ENCODE measurements at places on chromosomes 16 and 17.

- DNase-seq, result no peak
Measured at GRCh38 chr16:7160093-7160492, 172.6 kb upstream of the RBFOX1 start.

DNA sequence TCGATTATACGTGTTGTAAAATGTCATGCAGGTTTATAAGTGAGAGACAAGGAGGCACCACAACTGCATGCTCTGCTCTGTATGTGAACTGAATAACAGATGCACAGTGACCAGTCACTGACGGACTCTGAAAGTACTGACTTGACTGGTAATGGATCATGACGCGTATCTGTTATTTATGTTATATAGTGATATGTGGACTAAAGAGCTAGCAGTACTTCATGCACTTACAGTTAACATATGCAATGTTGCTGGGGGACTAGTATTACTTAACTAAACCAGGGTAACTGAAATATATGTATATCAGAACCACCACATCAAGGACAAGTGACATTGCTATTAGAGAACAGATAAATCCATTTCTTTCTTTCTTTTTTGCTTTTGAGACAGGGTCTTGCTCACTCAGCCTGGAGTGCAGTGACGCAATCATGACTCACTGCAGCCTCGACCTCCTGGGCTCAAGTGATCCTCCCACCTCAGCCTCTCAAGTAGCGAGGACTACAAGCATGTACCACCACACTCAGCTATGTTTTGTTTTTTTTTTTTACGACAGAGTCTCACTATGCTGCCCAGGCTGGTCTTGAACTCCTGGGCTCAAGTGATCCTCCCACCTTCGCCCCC lies 17.2 kb downstream of the COIL start:
- DNase-seq, result no peak

GRCh38 chr17:29041571-29041970 lies 1.4 kb upstream of the PIPOX start:
- no peak for DNase-seq

GRCh38 chr16:27973678-27974077 lies 89.8 kb downstream of the GSG1L start:
- DNase-seq, result no peak

- DNase-seq, result no peak
Measured at GRCh38 chr17:77502626-77503292, 362.0 kb downstream of the SEC14L1 start.

DNA sequence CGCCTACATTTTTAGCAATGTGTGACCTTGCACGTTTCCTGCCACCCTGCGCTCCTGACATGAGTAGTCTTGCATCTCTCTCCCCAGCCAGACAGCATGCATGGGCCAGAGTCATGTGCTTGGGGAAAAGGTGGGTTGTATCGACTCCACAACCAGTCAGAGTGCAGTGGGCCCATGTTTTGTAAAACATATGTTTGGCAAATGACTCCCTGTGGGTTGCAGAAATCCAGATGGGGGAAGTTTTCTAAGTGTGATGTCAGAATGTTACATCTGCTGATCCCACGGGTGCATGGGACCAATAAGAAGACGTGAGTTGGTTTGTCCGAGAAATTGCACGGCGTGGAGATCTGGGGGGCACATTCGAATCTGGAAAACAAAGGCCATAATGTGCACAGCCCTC lies 147.1 kb downstream of the FOXL1 start:
- DNase-seq, result peak; percentile 27

GRCh38 chr17:17887752-17888304 lies 51.0 kb upstream of the SREBF1 start:
- no peak for DNase-seq

GRCh38 chr16:27264151-27264550 lies 4.4 kb downstream of the NSMCE1 start:
- DNase-seq, result no peak

DNA sequence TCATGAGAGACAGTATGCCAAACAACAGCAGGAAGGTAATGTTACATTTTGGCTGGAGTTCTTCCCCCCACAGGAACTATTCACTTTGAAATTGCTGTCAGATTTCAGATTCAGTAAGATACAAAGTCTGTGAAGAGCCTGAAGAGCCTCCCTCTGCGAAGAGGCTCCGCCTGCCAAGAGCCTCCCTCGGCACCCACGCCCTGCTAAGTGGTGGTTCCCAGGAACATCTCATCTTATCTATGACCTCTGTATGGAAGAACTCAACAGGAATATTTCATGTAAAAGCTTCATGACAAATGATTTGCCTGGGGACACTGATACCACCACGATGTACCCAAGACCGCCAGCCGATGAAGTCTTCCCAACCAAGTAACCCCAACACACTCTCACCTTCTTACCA lies 3.2 kb downstream of the ZC3H7A start:
- DNase-seq, result no peak

DNA sequence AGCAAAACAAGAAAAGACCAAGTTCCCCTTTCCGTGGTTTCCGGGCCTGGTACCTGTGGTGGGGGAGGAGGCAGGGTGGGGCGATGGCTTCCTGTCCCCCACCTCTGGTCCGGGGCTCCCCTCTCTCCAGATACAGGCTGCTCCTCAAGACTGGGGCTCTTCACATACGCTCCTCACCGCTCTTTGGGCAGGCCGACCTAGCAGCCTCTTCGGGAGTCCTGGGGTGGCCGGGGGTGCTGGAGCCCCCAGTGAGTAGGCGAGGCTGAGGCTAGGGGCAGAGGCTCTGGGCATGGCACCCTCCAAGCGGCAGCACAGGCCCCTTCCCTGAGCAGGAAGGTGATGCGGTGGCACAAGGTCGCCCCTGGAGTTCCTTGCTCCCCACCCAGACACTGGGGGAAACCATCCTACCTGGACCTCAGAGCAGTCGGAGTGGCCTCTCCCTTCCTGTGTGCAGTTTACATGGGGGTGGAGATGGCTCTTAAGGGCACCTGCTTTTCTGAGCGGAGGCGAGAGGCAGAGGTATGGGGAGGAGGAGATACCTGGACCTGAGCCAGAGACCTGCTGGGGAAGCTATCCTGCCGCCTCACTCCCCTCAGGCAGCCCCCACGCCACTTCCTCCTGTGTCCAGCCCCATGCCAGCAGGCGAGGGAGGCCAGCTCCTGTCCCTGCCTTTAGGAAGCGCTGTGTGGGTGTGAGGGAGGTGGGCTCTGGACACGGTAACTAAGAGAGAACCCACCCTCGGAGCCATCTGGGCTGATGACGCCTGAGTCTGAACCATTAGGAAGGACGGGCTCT lies 891 bp downstream of the CORO1A start:
- DNase-seq, result no peak

- DNase-seq, result no peak
Measured at GRCh38 chr16:86971251-86971650, 345.9 kb downstream of the C16orf95 start.

DNA sequence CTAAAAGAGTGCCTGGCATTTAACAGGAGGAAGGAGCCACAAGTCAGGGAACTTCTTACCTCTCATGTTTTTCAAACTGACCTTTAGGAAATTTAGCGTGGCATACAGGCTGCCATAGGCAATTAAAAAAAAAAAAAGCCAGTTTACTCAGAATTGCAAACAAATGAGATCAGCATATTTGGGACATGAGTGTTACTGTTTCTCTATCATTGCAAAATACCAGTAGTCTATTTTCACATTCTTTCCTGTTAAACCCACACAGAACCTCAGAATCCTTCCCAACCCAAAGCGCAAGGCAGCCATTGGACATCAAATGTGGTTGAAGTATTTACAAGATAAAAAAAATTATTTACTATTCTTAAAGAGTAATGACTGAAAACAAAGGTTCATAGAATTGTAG lies 366.4 kb upstream of the DYNLRB2 start:
- DNase-seq, result peak; percentile 80

- DNase-seq, result no peak
Measured at GRCh38 chr17:77778636-77779489, 179.6 kb upstream of the TNRC6C start.

DNA sequence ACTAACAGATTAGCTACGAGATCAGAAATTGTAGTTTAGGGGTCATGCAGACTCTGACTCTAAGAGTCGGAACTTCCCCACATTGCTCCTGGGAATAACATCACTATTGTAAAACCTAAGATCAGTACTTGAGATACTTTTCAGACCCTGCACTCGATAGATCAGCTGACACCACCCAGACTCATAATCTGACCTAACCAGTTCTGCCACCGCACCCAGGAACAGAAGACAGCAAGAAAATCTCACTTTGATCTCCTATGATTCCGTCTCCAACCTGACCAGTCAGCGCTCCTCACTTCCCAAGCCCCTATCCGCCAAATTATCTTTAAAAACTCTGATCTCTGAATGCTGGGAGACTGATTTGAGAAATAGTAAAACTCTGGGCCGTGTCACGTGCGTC lies 27.2 kb upstream of the ASGR2 start:
- no peak for DNase-seq

- no peak for DNase-seq
Measured at GRCh38 chr16:85649411-85650134, 36.5 kb downstream of the GSE1 start.

DNA sequence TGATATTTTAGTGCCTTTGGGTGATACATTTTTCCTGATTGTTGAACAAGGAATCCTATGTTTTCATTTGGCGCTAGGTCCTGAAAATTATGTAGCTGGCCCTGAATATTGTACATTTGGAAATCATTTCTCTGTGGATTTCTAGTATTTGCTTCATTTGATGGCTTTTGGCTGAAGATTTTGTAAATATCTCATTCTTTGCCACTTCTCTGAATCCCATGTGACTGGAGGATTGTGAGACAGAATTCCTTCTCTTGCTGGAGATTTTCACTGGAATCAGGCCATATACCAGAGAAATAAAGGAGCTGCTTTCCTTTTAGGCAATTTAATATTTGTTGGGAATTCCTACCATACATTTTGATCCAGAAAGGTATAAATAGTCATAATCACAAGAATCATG lies 8.6 kb downstream of the KRT28 start:
- DNase-seq, result peak; percentile 15

DNA sequence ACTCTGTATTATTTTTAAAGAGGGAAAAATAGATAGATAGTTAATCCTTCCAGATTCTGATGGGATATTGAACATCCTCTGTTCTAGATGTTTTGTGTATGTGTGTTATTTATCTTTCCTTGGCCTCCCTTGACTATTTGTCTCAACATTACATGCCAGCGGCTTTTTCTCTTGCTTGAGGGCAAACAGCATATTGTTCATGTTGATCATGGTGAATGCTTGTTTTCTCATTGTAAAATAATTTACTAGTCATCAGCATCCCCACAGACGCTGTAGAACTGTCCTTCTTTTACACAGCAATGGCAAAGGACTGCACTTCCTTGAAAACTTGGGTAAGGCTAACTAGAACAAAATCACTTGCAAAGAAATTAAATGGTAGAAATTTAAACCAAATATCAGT lies 1376.4 kb upstream of the GOT2 start:
- DNase-seq, result no peak

DNA sequence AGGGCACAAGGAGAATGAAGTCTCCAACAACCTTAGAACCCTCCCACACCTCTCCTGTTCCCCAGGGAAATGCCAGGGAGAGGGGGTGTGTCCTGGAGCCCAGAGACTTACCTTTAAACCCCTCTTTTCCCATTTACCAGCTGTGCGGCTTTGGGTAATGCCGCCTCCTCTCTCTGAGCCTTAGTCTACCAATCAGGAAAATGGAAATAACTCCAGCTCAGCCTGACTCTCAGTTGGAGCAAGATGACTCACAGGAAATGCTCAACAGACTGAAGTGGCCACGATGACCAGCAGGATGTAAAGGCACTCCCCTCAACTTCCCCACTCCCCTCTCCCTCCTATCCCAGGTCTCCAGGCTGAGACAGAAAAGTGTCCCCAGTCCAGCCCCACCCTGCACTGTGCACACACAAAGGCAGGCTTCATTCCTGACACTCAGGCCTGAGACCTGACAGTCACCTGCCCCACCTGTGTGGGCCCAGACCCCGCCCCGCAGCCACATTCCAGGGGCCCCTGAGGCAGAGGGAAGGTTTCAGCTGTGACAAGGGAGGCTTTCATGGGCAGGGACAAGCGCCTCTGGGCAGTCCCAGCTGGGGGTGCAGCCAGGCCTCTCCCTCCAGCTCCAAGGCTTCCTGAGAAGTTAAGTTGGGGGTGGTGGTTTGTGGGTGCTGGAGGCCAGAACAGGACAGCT lies 3.0 kb upstream of the KRT15 start:
- peak; percentile 71 for DNase-seq

DNA sequence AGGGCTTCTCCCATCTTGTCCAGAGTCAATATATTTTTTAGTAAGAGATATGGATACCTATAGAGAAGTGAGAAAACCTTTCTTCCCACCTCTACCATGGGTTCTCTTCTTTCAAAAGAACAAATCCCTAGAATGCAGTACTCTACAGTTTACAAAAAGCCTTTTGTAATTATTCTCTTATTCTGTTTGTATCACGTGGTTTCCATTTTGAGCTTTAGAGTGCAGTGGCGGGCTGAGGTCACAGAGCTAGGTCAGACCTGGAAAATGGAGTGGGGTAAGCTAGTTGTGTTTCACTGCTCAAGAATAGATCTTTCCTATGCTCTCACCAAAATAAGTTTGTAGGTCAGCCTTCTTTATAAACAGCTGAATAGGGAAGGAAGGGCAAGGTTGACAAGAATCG lies 85.3 kb upstream of the MAF start:
- no peak for DNase-seq

DNA sequence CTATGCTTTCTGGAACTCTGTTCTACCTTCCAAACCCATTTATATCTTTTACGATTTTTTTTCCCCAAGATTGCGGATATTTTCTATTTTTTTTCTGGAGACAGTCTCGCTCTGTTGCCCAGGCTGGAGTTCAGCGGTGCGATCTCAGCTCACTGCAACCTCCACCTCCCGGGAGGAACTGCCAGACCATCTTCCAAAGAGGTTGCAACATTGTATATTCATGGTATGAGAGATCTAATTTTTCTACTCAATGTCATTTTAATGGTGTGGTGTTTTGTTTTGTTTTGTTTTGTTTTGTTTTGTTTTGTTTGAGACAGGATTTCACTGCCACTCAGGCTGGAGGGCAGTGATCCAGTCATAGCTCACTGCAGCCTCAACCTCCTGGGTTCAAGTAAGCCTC lies 8.5 kb upstream of the BMERB1 start:
- no peak for DNase-seq

DNA sequence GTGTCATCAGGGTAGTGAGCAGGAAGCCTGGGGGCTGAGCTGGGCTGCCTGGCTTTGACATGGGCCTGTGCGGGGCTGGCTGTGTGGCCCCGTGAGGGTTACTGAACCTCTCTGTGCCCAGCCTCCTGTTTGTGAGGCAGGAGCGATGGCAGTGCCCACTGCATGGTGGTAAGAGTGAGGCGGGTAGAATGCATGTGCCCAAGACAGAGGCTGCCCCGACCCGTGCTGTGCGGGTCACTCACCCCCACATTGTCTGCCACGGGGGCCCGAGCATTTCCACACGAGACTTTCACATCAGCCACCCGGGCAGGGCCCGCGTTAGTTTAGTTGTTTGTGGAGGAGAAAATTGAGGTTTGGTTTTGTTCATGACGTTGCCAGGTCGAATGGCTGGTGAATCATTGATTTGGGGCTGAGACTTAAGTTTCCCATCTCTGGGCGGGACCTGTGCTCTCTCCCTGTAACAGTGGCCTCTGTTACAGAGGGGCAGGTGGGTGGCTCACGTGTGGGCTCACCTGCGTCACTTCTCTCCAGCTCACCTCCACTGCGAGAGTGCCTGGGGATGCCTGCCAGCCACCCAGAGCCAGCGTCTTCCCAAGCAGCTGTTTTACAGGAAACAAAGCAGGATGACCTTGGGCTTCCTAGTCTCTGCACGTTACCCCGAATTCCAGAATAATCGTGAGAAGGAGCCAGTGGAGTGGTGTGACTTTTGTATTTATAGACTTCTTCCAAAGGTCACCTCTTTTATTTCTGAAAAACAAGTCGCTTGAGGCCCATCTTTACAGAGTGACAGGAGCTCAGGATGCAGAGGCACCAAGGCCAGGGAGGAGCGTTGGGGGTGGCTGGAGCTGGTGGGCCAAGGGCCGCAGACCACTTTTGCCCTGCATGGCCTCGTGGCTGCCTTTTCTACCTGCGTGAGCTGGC lies 150.6 kb downstream of the RPTOR start:
- DNase-seq, result no peak

All from GM03348 (cell line).